Stimulated activated CD8-positive, alpha-beta memory T cell treated with anti-CD3 and anti-CD28 coated beads, Interleukin-4, amount 100 ng/mL, for 1 hour (primary cell): ENCODE measurements at places on chromosomes 7 and 10.

DNA sequence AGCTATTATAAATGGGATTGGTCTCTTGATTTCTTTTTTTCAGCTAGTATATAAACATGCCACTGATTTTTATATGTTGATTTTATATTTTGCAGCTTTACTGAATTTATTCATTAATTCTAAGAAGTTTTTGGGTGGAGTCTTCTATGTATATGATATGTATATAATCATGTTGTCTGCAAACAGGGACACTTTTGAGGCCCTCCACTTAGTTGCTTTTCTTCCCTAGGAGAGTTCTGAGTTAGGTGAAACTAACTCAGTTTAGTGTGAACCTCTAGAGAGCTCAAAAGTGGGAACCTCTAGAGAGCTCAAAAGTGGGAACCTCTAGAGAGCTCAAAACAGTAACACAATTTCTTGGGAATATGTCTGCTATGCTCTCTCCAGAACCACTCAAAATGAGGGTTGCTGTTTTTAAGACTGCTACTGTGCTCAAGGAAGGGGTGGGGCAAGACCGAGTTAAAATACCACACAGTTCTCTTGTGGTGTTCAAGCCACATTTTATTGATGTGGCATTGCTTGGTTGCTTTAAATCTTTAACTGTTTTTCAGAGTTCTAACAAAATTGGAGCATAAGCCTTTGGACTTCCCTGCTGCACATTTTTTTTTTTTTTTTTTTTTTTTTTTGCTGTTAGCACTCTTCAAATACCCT, 13.2 kb downstream of the CCDC7 start:
- no peak for DNase-seq

GRCh38 chr7:6654113-6654841, 17.2 kb downstream of the ZNF316 start:
- DNase-seq = no peak

GRCh38 chr7:109844362-109844761, 1246.6 kb upstream of the LRRN3 start:
- DNase-seq = no peak

GRCh38 chr7:132030883-132031282, 474.5 kb upstream of the PODXL start:
- no peak for DNase-seq

DNA sequence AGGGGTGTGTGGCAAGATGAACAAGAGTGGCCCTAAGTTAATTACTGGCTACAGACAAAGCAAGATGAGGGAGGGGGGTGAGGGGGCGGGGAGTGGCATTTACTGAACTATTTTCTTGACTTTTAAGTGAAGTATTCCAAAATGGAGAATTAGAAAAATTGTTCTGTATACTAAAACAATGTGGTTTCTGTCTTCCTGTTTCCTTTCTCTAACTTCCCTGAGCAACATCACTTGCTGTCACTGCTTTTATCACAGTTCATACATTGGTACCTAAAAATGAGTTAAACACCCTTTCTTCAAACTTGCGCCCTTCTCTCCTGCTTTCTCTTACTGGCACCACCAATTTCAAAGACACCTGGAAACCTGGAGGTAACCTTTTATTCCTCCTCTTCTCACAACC, 21.6 kb downstream of the PDZD8 start:
- no peak for DNase-seq

DNA sequence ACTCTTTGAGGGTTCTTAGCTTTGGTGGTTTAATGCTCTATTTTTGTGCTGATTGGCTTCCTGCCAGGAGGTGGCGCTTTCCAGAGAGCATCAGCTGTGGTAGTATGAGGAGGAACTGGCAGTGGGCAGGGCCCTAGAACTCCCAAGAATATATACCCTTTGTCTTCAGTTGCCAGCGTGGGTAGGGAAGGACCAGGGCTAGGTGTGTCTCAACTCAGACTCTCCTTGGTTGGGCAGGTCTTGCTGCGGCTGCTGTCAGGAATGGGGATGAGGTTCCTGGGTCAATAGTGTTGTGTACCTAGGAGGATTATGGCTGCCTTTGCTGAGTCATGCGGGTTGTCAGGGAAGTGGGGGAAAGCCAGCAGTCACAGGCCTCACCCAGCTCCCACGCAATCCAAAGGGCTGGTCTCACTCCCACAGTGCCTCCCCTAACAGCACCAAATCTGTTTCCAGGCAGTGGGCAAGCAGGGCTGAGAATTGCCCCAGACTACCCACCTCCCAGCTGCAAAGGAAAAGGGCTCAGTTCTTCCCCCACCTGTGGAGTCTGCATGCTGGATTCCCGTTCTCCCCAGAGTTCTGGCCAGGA, 191.5 kb downstream of the PHTF2 start:
- no peak for DNase-seq

GRCh38 chr7:156684661-156685060, 44.1 kb downstream of the RNF32 start:
- no peak for DNase-seq

GRCh38 chr7:150369748-150370501, 1.3 kb downstream of the REPIN1 start:
- no peak for DNase-seq

DNA sequence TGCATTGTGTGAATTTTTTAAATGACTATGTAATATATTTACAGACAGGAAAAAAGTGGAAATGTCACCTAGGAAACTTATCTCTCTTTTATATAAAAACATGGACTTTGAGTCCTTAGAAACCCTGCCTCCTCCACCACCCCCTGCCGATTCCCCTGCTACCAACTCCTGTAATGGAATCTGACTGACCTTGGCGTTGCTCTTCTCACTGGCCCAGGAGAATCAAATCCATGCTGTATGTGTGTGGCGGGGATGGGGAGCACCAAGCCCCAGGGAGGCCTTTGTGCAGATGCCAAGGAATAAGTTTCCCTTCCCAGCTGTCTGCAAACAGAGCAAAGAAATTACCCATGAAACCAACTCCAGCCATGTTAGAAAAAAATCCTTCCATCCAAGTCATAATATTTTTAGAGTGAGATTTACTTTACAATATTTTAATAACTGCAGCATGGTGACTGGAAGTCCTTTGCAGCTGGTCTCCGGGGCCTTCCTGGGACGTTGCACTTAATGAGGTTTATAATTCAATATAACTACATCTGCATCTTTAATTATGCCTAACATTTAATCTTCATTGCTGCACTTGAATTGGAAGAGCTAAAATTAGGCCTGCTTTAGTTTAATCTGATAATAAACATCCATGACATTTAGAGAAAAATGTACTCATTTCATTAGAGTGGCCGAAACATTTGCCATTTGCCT, 111.4 kb upstream of the CACUL1 start:
- DNase-seq = no peak

- DNase-seq = no peak
Observed at GRCh38 chr7:149355390-149356048, 93.5 kb downstream of the ZNF783 start.

DNA sequence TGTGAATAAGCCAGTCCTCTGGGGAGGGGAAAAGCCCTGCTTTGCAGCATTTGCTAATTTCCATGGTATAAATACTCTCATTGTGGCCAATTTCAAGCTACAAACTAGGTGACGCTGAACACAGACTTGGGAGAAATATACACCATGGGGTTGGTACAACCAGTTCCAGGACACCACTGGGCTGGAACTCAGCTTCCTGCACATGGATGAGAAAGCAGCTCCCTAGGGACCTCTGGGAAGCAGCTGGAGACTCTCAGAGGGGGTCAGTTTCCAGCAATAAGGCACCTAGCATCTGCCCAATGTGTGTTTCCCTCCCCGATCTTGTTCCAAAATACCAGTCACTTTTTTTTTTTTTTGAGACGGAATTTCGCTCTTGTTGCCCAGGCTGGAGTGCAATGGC, 56.8 kb upstream of the WDR11 start:
- no peak for DNase-seq

GRCh38 chr10:32308027-32308603, 38.8 kb downstream of the EPC1 start:
- no peak for DNase-seq

DNA sequence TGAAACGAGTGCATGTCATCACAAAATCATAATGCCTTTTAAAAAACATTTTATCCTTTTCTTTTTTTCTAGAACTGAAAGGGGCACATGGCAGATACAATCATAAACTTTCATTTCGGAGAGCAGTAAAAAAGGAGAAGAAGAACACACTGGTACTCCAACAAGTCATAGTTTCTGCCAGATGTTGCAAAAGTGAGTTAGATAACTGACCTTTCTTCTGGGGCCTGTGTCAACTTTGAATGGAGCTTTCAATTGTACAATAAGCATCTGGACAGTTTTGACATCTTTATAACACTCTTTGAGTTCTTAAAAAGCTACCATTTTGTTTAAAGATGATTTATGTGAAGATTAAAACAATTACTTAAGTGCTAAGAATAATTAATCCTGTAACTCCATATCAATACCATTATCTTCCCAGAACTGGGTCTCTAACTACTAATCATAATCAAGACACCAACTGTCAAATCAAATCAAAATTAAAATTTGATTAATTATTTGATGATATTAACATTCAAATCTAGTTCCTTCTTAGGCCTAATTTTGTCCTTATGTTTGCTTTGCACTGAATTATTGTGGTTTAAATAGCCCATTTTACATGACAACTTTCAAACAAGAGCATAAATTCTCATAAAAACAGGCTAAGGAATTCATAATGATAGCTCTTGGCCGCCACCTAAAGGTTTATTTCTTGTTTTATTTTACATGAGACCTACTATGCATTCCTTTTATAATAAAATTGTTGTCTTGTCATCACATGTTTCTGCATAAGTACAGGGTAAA, 19.5 kb upstream of the ITGB8 start:
- no peak for DNase-seq

DNA sequence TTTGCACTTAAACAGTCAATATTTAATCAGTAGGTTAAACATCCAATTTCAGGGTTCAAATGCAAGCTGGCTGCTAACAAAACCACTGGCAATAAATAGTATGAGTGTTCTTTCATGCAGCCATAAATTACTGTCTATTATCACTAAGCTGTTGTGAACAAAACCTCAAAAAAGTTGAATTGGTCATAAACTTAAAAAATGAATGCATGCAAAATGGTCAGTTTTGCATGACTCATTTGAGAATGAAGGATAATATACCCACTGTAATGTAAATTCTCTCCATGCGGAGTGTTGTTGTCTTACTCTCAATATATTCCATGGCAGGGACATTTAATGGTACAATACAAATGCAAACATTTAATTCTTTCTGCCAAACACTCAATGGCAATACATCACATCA, 226.4 kb downstream of the MAGI2 start:
- DNase-seq = no peak

GRCh38 chr7:140082770-140083169, 20.0 kb upstream of the PARP12 start:
- DNase-seq = no peak

- no peak for DNase-seq
Observed at GRCh38 chr10:63788152-63788821, 267.1 kb downstream of the REEP3 start.

- DNase-seq = no peak
Observed at GRCh38 chr7:43148161-43148731, 35.8 kb downstream of the HECW1 start.

DNA sequence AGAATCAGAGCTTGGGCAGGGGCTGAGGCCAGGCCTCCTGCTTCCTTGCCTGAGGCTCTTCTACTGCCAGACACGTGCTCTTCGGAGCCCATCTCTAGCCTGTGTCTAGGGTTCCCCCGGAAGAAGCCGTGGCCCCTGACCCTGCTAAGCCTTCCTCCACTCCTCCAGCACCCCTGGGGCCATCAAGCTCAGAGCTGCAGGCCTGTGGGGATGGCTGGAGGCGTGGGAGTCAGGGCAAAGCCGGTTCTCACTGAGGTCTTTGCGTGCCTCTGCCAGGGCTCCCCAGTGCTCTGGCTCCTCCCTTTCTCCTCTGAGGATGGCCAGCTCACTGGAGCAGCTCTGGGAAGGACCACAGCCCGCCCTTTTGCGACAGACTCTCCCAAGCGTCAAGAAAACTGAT, 34.4 kb downstream of the GHRHR start:
- DNase-seq = no peak
